ENCODE measurements at places on chromosomes 11 and 22.

GRCh38 chr11:11163236-11163635 lies 189.8 kb downstream of the CSNK2A3 start:
- no peak for DNase-seq

GRCh38 chr11:47857892-47858543 lies 9.9 kb upstream of the NUP160 start:
- no peak for DNase-seq

- DNase-seq = no peak
These were observed 11.5 kb downstream of the BMAL1 start for GRCh38 chr11:13289081-13289480.

DNA sequence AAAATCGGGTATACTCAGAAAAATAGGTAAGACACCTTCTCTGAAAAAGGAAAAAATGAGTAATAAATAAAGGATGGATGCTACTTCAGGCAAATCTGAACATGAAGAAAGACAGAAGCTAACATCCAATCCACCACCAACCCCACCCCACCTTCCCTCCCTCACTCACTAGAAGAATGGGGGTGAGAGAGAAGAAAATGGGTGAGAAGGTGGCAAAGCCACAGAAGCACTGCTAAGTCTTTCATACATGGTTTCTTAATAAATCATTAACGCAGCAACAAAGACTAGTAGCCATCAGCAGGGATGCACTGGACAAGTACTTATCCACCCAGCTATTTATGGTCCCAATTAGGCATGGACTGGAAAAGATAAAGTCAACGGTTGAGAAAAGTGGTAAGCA lies 5.9 kb downstream of the FHIP1B start:
- no peak for DNase-seq

GRCh38 chr11:87301785-87302540 lies 264.2 kb downstream of the TMEM135 start:
- DNase-seq = no peak

GRCh38 chr11:282171-282570 lies 4.0 kb downstream of the NLRP6 start:
- DNase-seq = no peak

DNA sequence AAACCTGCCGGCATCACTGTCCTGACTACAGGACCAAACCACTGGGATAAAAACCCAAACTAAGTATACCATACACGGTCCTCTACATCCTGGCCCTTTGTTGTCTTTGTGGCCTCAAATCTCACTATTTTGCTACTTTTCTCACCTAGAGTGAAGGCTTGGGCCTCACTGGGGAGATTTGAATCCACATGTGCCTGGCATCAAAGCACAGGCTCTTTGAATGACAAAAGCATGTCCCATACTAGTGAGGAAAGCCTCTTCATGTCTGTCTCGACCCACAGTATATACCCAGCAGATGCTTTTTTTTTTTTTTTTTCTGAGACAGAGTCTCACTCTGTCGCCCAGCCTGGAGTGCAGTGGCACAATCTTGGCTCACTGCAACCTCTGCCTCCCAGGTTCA lies 72.5 kb upstream of the DRD2 start:
- DNase-seq = no peak

- no peak for DNase-seq
These were observed 73.2 kb downstream of the SLC35F2 start for GRCh38 chr11:107785401-107785800.

DNA sequence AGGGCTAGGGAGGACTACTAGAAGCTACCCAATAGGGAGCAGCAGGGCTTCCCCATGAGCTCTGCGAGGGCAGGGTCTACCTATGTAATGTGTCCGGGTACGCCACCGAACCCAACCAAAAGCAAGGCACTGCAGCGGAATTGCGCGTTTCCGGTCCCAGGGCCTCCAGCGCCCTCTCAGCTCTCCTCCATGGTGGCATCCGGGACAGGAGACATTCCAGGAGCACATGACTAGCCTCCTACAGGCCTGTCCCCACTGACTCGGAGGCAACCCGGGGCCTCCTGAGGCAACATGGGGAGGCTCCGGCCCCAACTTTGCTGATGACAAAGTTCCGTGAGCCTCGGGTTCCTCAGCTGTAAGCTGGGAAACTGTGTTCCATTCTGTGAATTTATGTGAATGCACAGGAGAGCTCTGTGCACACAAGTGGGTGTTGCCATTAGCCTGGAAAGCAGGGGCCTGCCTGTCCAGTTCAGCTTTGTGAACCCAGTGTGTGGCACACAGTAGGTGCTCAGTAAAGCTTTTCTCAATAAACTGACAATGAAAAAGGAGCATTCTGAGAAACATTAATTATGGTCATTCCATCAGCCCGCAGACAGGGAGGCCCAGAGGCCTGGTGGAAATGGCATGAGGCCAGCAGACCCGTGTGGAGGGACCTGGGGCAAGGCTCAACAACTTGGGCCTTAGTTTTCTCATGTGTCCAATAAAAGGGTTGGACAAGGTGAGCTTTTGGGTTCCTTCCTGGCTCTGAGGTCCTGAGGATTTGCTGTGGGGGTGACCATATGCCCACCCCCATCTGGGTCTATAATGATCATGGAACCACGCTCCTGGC lies 50.3 kb downstream of the CHRDL2 start:
- no peak for DNase-seq

GRCh38 chr11:102395720-102396393 lies 48.8 kb downstream of the BIRC2 start:
- DNase-seq = no peak

- no peak for DNase-seq
These were observed 592.5 kb upstream of the B3GAT1 start for GRCh38 chr11:135004495-135004894.
